Activated CD4-positive, CD25-positive, alpha-beta regulatory T cell treated with anti-CD3 and anti-CD28 coated beads, Interleukin-2, amount 50 U/mL, for 16 hours (primary cell): ENCODE measurements at places on chromosomes 11 and 22.
A peak's percentile ranks its signal among the peaks of the same experiment; 100 is the strongest.

GRCh38 chr11:71153005-71153390 lies 99.4 kb downstream of the SHANK2 start:
- no peak for DNase-seq

- no peak for DNase-seq
Observed at GRCh38 chr11:20203831-20204230, 43.6 kb upstream of the DBX1 start.

DNA sequence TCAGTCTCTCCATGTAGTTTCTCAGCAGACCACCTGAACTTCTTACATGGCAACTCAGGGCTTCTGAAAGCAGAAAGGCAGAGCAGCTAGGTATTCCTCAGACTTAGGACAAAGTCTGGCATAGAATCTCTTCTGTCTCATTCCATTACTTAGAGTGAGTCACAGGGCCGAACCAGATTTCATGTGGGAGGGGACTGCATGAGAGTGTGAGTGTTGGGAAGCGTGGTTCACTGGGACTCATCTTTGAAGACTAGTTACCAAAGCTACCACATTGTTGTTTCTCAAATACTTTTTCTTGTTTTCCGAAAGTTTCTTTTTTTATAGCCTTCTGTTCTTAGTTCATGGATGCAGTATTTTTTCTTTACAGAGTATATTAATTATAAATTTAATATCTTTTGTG lies 36.1 kb upstream of the SCN3B start:
- DNase-seq = no peak

GRCh38 chr11:58318532-58318931 lies 40.3 kb downstream of the OR5B17 start:
- DNase-seq = no peak

GRCh38 chr11:17610085-17610894 lies 63.2 kb downstream of the OTOG start:
- no peak for DNase-seq

GRCh38 chr11:8813658-8814057 lies 97.3 kb upstream of the AKIP1 start:
- DNase-seq = peak; percentile 8

DNA sequence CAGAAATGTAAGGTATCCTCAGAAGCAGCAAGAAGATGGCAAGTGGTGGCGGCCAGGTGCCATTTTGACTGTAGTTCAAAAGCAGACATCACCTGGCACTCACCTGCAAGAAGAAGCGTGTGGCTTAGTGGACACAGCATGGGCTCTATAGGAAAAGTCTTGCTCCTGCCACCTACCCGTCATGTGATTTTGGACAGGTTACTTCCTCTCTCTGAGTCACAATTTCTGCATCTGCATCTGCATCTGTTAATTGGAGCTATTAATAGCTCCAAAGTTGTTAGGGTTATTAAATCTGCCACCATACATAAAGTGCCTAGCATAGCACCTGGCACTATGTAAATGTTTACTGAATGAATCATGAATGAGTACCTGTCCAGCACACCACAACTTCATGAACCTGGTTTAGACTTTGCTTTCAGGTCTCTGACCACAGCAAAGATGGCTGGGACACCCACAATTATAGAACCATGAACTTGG lies 16.8 kb downstream of the RAB30 start:
- no peak for DNase-seq

DNA sequence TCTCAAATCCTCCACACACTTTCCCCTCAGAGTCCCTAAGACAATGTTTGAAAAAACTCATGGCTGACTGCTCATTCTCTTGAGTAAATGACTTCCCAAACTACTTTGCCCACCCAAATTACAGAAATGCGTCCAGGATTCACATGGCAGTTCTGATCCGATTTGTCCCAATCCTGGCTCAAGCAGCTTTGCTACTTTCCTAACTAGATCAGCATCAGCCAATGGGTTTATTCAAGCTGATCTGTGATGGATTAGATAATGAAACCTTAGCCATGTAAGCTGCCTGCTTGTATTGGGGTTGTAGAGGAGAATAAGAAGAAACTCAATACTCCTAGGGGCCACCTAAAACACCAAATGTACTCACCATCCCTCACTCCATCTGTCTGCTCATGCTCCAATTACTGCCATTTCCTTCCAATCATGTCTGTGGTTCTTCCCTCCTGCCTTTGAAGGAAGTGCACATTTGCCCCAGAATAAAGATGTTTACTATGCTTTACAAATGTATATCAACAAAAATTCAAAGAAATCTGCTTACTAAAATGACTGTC lies 6.9 kb downstream of the RBFOX2 start:
- no peak for DNase-seq

- no peak for DNase-seq
Observed at GRCh38 chr22:35530700-35531099, 9.9 kb upstream of the RASD2 start.

- DNase-seq = no peak
Observed at GRCh38 chr22:46665151-46665695, 45.0 kb downstream of the GRAMD4 start.

- DNase-seq = no peak
Observed at GRCh38 chr11:82944198-82944597, 42.7 kb downstream of the DDIAS start.

DNA sequence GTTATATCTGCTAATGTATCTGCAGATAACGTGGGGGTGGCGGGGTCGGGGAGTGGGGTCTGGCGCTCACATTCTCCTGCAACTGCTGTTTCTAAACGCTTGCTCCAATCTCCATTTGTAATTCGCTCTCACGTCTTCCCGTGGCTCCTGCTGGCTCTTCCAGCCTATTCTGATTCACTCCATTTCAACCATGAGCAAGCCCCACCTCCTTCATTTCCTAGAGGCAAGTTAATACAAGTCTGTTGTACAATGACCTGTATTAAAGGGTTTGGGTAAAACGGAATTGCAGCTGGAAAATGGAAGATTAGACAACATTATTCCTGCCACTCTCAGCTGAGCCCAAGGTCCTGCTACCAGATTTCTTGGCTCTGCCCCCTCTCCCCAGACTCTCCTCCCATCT lies 132.3 kb downstream of the CSNK2A3 start:
- no peak for DNase-seq

DNA sequence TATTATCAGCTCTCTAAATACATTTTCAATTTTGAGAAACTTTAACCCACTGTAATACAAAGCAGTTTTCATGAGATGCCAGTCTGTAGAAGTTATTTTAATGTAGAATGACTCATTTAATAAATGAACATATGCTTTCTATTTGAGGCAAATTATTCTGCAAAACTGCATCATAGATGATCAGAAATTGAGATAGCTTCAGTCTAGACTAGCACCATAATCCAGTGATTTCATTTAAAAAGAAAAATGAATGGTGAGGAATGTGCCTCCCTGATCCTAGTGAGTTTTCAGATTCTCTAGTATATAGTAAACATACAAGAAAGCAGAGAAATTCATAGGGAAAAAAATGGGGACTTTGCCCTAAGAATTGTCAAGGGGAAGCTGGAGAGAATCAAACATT lies 66.1 kb downstream of the OR5AK2 start:
- DNase-seq = no peak

DNA sequence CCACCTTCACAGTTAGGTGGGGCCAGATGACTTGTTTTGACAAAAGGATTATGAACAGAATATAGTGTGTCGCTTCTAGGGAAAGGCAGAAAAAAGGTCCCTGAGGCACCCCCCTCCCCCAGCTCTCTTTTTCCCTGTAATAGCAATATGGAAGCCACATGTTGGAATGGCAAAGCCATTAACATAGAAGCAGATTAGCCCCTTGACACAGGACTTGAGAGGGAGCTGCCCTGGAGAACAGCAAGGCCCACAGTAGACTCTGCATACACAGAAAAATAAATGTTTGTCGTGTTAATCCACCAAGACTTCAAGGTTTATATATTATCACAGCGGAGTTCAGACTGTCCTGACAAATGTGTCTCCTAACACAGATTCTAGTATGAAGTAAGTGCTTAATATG lies 1222.9 kb downstream of the LRRC4C start:
- no peak for DNase-seq

GRCh38 chr22:36196254-36197064 lies 5.2 kb downstream of the APOL4 start:
- no peak for DNase-seq

DNA sequence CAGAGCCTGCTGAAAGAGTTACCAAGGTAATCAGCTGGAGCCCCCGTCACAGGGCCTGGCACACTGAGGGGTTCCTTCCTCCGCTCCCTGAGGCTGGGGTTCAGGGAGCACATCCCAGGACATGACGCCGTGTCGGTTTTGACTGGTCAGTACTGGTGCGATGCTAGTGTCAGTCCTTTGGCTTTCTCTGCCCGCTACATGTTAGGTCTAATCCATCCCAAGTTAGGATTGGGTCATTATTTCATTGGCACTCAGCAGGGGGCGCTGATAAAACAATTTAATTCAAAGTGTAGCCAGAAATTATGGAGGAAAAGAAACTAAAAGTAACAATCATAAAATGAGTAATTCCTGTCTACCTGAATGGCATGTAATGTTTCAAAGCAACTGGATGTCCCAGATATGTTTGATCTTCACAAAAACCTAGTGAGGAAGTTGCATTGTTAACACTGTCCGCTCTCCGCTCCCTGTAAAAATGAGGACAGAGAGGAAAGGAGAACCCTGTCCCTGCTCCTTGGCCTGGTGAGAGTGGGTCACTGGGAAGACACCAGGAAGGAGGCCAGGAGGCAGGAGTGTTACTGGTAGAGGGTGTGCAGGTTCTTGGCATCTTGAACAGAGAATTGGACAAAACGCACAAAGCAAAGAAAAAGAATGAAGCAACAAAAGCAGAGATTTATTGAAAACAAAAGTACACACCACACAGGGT lies 27.1 kb downstream of the TSKU start:
- no peak for DNase-seq

- DNase-seq = no peak
Observed at GRCh38 chr11:76752321-76753143, 30.6 kb upstream of the TSKU start.

- no peak for DNase-seq
Observed at GRCh38 chr11:104221455-104221854, 57.5 kb upstream of the PDGFD start.

DNA sequence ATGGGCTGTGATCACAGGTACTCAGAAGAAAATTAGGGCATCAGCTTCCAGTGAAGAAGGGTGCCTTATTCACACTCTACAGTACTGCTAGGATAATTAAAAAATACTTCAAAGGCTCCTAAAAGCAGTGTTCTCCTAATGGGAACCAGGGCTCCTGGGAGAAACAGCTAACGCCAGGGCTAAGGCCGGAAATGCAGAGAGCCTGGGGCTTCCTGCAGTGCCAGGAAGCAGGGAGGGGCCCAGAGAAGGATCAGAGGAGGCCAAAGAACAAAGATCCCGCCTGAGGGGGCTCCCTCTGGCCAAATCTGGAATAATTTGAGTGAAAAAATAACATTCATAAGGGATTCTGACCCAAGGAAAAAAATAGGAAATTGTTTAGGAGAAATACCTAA lies 27.5 kb downstream of the TOLLIP start:
- no peak for DNase-seq

GRCh38 chr11:122285070-122285988 lies 169.3 kb upstream of the BLID start:
- no peak for DNase-seq

DNA sequence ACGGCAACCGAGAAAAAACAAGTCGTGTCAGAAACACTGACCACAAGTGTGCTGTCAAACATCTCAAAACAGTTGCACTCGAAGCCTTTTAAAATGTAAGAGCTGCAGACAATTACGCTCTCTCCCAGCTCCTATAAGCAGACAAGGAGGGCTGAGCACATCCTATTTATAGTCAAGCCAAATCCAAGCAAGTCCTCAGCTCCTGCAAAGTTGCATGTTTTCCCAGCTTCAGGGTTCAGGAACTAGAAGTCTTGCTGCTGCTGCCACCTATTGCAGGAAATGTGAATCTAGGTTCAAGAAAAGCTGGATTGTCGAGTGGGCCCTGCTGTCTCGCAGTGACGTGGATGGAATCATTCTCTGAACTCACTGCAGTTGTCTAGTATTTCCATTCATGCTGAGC lies 15.5 kb downstream of the EFCAB6 start:
- DNase-seq = no peak

GRCh38 chr11:122517403-122518379 lies 137.8 kb upstream of the UBASH3B start:
- DNase-seq = no peak

DNA sequence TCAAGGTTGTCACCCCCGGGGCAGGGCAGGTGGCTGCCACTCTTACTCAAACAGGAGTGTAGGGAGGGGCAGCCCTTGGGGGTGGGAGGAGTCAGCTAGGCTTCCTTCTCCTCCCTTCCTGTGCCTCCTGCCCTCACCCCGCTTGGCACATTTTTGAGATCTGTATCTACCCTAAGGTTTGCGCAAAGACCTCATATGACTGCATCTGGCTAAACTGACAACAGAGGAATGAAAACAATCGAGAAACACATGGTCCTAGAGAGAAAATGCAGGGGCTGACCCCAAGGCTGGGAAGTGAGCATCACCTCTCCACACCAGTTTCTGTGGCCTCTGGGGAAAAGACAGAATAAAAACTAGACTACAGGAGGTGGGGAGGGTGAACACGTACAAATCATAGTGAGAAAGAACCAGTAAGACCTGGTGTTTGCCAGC lies 28.1 kb downstream of the IGSF9B start:
- no peak for DNase-seq

DNA sequence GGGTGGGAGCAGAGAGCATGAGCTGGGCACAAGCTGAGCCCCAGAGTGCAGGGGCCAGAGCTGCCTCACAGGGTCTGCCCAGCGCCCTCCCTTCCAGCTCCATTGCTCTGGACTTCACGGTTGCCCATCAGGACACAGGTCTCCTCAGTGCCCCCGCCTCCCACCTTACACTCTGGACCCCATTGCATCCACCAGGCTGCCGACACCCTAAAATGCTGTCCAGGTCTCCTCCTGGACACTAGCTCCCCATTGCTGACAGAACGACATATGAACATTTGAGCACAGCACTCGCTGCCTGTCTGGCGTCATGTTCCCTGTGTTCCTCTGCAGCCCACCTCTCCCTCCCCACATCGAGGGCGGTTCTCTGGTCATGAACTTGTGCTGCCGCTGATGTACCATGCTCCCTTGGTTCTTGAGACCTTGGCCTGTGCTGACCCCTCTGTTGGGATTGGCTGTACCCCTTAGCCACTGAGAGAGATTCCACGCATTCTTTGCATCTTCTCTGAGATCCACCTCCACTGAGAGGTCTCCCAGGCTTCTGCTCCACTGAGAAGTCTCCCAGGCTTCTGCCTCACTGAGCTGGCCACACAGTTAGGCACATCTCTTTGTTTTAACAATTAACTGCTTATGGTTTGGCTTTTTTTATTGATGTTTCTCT lies 34.2 kb upstream of the NECTIN1 start:
- no peak for DNase-seq

DNA sequence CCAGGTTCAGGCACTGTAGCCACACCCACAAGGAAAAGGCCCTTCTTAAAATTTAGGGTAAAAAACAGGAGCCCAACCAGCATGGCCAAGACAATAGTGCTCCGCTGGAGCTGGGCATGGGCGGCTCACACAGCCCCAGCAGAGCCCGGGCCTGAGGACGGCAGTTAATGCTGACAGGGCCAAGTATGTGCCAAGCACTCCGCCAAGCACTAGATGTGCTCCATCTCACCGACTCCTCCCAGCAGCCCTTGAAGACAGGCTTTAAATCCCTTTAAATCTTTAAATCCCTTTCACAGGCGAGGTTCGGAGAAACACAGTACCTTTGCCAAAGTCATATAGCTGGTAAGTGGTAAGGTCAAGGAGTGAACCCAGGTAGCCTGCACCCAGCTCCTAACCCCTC lies 4.8 kb downstream of the ARFGAP2 start:
- no peak for DNase-seq

- DNase-seq = peak; percentile 36
Observed at GRCh38 chr11:62340269-62340901, 3.1 kb downstream of the ASRGL1 start.

GRCh38 chr11:57815476-57815875 lies 53.9 kb downstream of the CTNND1 start:
- no peak for DNase-seq
